ENCODE measurements at places on chromosomes 12 and 14.

DNA sequence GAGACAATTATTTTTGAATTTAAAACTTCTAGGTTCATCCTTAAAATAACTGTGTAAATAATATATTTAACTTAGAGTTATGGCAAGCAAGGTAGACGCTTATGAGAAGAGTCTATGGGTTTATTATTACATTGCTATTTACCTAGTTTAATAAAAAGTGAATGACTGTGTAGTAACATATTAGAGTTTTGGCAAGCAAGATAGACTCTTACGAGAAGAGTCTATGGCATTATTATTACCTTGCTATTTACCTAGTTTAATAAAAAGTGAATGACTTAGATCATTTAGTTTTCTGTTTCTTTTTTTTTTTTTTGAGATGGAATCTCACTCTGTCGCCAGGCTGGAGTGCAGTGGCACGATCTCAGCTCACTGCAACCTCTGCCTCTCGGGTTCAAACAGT is 3.8 kb downstream of the RNF34 start:
- no peak for DNase-seq

GRCh38 chr12:5022465-5023061 is 21.1 kb upstream of the KCNA5 start:
- DNase-seq = peak; percentile 93

DNA sequence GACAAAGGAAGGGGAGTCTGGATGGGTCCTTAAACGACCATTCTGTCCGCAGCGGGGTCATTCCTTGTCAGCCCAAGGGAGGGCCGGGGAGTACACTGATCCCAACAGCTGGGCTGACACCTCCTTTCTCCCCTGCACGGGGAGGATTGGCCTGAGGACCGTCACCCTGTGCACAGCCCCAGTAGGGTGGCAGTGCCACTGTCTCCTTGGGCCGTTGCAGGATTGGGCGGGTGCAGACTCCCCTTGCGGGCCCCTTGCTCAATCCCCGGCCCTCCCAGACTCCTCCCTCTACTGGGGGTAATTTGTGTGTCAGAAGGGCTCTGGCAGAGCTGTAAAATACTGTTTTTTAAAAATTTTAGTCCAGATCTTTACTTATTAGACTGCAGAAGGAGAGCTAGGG is 12.6 kb upstream of the AMN start:
- no peak for DNase-seq

DNA sequence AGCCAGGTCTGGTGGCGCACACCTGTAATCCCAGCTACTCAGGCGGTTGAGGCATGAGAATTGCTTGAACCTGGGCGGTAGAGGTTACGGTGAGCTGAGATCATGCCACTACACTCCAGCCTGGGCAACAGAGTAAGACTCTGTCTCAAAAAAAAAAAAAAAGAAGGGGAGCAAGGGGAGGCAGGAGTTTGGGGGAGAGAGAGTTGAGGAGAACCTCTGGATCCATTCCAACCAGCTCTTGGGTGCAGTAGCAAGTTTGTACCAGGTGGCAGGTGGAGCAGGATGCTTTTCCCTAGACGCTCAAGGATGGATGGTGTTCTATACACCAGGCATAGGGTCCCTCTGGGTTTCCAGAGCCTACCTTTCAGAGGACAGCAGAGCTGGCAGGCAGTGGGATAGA is 1.9 kb downstream of the NFE2 start:
- no peak for DNase-seq

- DNase-seq = no peak
Measured at GRCh38 chr12:24175929-24176328, 226.5 kb upstream of the SOX5 start.

- DNase-seq = peak; percentile 80
Measured at GRCh38 chr12:77325511-77326236, 260.3 kb upstream of the E2F7 start.

GRCh38 chr12:124539084-124540041 is 28.0 kb downstream of the NCOR2 start:
- no peak for DNase-seq

DNA sequence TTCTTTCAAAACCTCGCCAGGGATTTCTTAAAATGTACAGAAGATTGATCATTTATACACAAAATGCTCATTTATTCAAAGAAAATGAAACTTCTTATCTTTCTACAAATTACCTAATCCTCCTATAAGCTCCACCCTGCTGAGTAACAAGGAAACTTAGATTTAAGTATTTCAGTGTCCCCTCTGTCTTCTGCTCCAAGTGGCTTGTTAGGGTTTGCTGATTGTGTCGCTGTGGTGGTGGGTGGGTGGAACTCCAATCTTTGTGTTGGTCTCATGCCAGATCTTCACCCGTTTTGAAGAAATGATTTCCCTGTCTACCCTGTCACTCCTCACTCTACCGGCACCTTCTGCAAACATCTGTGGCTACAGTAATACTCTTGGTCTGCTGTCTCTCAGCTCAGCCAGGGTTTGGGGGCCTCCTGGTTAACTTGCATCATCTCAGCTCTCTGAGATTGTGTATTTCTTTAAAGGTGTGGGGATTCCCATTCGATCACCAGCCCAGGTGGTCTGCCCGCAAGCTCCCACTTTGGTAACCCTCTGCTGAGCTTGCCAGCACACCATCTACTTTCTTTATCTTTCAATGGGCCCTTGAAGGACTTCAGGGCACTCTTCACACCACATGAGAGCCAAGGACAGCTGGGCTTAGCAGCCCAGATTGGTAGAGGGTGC is 73.8 kb downstream of the DRAM1 start:
- DNase-seq = no peak

- no peak for DNase-seq
Measured at GRCh38 chr12:90897986-90898385, 57.0 kb downstream of the CCER1 start.

DNA sequence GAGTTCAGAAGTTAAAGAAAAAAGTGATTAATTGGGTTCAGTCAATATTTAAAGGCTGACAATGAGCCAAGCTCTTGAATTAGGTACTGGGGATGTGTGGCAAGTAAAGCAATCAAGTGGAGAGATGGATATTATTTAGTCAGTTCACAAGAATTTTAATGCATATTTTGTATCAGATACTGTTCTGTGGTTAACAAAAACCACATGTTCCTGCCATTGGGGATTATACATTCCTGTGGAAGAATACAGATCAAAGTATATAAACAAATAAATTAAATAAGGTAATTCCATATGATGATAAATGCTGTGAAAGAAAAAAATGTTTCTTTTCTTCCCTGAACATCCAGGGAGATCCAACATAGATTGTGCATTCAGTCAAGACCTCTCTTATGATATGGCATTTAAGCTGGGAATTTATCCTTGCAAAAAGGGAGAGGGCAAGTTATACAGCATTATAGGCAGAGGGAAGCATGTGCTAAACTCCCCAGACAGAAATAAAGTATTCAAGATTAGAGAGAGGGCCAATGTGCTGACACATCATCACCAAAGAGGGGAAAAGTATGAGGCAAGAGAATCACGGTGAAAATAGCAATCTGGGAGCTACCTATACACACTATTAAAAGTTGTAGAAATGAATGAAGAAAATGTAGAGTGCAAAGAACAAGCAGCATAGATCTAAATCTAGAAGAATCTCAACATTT is 17.6 kb upstream of the A2M start:
- no peak for DNase-seq

DNA sequence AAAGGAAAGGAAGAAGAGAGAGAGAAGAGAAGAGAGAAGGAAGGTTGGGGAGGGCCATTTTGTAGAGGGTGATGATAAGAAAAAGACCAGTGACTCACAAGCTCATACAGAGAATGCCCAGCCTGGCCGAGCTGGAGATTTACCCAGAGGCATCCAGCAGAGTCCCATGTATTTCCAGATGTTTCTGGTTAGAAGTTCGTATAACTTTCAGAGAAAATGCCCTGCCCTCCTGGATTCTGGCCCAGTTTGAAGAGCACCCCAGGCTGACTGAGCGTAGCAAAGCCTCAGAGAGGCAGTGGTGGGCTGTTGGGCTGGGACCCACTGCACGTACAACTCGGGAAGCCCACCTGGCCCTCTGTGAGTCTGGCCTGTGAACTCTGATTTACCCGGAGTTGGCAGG is 221.8 kb downstream of the SLC41A2 start:
- DNase-seq = no peak

GRCh38 chr12:97006585-97006984 is 99.5 kb downstream of the NEDD1 start:
- DNase-seq = no peak

- DNase-seq = no peak
Measured at GRCh38 chr12:80802652-80803400, 86.1 kb downstream of the MYF5 start.

GRCh38 chr12:25591144-25591543 is 38.1 kb upstream of the LMNTD1 start:
- DNase-seq = peak; percentile 87

- no peak for DNase-seq
Measured at GRCh38 chr14:104845033-104845666, 19.9 kb upstream of the CEP170B start.

GRCh38 chr12:12428047-12428446 is 71.2 kb downstream of the BORCS5 start:
- DNase-seq = no peak

GRCh38 chr12:52310622-52311284 is 10.4 kb downstream of the KRT83 start:
- DNase-seq = no peak

Measured in endodermal cell (in vitro differentiated cells).